ENCODE measurements at places on chromosomes 2 and 18.
A peak's percentile ranks its signal among the peaks of the same experiment; 100 is the strongest.

DNA sequence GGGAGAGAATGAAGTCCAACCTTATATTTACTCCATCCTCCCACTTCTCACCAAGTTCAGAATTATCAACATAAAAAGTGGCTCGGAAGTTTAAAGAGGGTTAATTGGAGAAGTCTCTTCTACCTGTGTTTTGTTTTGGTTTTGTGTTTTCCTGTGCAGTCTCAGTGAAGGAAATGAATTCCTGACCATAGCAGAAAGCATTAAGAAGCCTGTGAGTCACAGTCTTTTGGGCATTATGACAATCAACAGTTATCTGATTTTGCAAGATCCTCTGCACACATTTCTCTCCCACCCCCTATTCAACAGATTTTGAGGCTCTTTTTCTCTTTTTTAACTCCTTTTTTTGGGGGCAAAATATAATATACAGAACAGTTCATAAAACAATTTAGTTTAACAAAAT, 8.6 kb upstream of the RPL37A start:
- DNase-seq: no peak

DNA sequence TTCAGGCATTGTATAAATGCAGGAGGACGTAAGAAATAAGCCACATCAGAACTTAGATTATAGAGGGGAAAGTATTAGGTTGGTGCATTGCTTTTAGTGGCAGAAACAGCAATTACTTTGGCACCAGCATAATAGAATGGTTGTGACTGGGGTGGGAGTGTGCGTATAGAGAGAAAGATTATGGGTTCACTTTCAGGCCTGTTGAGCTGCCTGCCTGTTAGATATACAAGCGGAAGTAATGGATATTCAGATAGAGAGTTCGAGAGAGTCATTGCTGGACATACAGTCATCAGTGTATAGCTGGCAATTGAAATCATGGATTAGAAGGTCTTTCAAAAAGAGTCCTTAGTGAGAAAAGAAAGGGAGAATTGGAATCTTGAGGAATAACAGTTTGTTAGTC, 139.2 kb upstream of the MYO3B start:
- DNase-seq: no peak

- no peak for DNase-seq
These were observed 183.5 kb upstream of the GCFC2 start for GRCh38 chr2:75894170-75894569.

GRCh38 chr2:116692988-116693387, 1121.5 kb upstream of the DDX18 start:
- no peak for DNase-seq

GRCh38 chr2:8544786-8545694, 136.8 kb upstream of the ID2 start:
- peak; percentile 83 for DNase-seq

DNA sequence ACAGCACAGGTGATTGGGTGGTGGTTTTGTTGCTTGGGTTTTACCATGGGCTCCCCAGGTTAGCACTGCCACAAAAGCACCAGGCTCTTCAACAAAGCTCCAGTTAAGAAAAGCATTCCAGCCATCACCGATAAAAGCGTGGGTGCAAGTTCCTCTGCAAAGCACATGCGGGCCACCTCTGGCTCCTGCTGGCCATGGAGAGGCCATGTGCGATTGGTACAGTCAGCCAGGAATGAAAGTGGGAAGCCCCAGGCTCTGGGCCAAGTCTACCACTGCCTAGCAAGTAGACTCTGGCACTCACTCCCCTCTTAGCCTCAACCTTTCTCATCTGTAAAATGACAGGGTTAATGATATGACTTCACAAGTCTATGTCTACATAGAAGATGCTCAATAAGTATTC, 36.0 kb downstream of the BCL11A start:
- DNase-seq: no peak

GRCh38 chr2:185736210-185736609, 2.4 kb upstream of the FSIP2 start:
- DNase-seq: no peak

DNA sequence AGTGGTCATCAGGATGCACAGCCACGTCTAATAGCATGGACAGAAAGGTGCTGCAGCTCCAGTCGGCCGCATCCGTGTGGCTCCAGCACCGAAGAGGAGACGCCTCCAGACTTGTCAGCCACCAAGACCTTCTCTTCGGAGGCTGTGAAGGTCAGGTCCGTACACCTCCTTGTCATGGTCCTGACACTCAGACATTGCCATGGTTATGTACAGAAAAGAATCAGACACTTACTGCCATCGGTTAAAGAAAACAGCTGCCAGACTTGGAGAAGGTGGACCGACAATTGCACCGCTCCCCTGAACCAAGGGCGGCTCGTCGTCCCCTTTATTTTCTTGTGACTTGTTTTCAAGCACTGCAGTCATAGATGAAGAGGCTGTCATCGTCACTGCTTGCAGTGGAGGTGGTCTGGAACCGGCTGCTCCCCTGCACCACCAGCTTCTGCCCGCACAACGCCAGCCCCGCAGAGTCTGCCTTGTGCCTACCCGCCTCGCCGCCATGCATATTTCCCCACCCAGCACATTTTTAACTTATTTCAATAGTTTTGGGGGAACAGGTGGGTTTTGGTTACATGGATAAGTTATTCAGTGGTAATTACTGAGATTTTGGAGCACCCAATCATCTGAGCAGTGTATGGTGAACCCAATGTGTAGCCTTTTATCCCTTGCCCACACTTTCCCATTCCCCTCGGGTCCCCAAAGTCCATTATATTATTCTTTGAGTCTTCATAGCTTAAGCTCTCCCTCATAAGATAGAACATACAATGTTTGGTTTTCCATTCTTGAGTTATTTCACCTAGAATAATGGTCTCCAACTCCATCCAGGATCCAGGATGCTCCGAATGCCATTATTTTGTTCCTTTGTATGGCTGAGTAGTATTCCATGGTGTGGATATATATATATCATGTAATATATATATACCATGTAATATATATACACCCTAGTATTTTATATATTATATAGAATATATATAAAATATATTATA, 18.1 kb downstream of the FBXO48 start:
- no peak for DNase-seq

DNA sequence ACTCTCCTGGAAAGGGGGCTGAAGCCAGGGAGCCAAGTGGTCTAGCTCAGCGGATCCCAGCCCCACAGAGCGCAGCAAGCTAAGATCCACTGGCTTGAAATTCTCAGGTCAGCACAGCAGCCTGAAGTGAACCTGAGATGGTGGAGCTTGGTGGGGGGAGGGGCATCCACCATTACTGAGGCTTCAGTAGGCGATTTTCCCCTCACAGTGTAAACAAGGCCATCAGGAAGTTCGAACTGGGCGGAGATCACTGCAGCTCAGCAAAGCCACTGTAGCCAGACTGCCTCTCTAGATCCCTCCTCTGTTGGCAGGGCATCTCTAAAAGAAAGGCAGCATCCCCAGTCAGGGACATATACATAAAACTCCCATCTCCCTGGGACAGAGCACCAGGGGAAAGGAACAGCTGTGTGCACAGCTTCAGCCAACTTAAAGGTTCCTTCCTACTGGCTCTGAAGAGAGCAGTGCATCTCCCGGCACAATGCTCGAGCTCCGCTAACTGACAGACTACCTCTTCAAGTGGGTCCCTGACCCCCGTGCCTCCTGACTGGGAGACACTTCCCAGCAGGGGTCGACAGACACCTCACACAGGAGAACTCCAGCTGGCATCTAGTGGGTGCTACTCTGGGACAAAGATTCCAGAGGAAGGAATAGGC, 282.3 kb upstream of the EPC2 start:
- DNase-seq: no peak

DNA sequence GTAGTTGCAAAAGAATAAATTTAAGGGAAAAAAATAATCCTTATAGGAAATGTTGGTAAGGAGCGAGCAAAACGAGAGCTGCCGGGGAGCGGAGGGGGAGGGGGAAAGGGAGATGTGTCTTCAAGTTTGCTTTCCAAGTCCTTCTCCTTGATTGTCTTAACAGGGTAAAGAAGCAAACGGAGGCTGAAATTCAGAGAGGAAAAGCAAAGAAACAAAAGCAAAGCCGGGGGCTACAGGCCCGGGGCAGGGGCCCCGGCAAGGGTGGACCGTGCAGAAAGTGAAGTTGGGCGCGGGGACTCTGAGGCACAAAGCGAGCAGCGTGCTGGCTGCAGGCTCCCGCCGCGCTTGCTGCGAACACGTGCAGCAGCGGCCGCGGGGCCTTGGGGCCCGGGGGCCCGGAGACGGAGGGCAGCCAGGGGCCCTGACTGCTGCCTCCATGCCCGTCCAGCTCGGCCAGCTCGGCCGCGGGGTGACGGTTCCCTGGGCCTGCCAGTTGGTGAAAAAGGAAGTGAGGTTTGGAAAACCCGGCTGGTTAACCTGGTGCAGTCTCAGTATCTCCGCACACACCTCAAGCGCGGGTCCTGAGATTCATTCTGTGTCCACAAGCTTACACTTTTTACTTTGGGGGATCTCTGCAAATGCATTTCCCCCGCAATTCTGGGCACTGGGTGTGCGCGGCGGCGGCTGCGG, 4.1 kb downstream of the BCL11A start:
- no peak for DNase-seq

- DNase-seq: no peak
These were observed 22.6 kb downstream of the CAPN13 start for GRCh38 chr2:30784682-30785081.

DNA sequence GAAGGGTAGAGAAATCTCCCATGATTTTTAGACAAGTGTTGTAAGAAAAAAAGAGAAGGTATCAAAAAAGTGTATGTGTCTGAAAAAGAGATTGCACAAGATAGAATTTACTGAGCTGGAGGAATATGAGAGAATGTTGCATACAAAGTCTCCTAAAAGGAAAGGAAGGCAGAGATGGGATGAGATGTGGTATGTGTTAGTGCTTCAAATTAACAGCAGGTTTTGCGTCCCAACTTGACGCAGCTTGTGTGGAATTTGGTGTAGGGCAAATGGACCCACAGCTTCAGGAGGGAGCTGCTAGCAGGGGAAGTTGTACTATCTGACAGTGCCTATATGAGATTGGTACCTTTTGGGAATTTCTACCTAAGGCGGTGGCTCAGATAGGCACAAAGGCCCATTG, 9.0 kb upstream of the RASGRP3 start:
- no peak for DNase-seq

- DNase-seq: no peak
These were observed 29.4 kb upstream of the REEP1 start for GRCh38 chr2:86366651-86367498.

- peak; percentile 42 for DNase-seq
These were observed 6.5 kb upstream of the VPS54 start for GRCh38 chr2:64025741-64026140.

GRCh38 chr2:29239209-29239960, 124.2 kb downstream of the CLIP4 start:
- no peak for DNase-seq

DNA sequence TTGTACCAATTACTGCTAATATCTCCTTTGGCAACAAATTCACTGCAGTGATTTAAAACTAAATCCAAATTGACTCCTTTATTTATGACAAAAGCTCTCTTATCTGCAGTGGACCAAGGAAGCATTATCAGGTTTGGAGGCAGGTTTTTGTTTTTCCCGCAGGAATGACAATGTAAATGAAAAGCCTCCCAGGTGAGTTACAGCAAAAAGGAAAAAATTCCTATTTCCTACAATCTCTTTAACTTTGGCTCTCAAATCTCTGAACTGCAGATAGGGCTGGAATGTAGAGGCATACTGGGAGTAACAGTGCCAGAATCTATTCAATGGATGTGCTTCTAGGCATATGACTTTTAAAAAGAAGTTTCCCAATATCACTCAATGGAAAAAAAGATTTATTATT, 28.9 kb upstream of the LRP2 start:
- DNase-seq: no peak

DNA sequence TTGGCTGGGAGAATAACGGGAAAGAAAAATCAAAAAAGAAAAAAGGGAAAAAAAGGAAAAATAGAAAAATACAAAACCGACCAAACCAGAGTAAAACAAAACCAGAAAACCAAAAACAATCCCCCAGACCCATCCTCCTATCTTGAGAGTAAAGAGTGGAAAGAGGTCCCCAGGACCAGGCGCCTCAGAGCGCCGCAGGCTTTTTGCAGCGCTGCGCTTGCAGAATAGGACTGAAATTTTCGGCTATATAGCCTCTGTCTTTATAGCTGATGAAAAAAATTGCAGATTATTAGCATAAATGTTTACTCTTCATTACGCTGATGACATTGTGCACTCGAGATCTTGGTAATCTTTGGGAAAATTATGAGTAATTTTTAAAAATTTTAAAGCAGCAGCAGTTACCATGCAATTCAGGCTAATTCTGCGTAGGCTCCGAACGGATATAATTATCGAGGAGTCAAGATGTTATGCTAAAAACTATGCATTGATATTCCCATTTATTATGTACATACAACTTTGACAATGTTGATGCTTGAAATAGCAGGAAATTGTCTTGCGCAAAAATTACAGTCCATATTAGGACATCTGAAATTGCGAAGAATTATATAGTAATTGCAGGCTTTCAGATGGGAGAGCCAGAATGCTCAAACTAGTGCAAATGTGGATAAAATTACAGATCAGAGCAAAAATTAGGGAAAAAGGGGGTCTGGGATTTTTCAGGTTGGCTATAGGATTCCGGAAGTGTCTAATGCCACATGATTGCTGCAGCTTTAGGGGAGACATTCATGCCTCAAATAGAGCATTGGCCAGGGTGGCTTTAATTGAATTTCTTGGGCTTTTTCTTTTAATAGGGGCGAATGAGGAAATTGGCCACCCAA, 8.3 kb downstream of the DLX1 start:
- peak; percentile 15 for DNase-seq

- DNase-seq: peak; percentile 46
These were observed 2.2 kb downstream of the PSD4 start for GRCh38 chr2:113175736-113176695.

DNA sequence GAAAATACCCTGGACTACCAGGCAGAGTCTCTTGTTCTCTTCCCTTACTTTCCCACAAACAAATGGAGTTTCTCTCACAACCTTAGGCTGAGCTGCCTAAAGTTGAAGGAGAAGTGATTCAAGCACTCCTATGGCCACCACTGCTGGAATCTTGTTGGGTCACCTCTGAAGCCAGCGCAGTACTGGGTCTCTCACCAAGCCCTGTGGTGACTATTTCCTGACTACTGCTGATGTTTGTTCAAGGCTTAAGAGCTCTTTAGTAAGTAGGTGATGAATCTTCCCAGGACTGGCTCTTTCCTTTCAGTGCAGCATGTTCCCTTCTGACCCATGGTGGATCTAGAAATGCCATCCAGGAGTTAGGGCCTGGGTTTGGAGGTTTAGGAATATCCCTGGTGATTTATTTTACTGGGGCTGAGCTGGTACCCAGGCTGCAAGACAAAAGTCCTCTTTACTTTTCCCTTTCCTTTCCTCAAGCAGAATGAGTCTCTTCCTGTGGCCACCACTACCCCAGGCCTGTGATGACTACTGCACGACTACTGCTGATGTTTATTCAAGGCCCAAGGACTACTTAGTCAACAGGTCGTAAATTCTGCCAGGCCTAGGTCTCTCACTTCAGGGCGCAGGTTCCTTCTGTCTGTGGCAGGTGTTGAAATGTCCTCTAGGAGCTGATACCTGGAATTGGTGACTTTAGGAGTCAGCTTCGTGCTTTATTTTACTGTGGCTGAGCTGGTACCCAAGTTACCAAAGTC, 121.8 kb downstream of the SLC4A10 start:
- DNase-seq: no peak

GRCh38 chr2:149082735-149083134, 44.2 kb downstream of the LYPD6B start:
- no peak for DNase-seq

- DNase-seq: no peak
These were observed 105.9 kb downstream of the RBMS1 start for GRCh38 chr2:160387558-160388262.

- DNase-seq: peak; percentile 75
These were observed 13.2 kb downstream of the CNNM4 start for GRCh38 chr2:96773922-96774321.
